ENCODE measurements at places on chromosomes 3 and 15.

DNA sequence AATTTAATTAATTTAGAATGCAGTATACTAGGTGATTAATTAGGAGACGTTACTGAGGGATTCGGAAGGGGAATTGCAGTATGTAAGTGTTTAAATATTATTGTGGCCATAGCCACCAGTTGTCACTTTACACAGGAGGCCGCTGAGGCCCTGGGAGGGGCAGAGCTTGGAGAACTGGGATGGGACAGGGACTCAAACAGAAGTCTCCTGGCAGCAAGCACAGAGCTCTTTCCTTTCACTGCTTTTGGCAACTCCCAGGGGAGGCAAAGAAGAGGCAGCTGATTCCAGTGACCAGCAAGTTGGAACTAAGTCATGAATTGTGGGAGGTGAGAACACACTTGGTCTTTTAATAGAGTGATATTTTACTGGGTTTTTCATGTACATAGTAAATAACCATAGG, 248.6 kb downstream of the RPLP1 start:
- no peak for DNase-seq

- DNase-seq = peak; percentile 94
Observed at GRCh38 chr3:149534671-149535332, 60.3 kb downstream of the TM4SF4 start.

DNA sequence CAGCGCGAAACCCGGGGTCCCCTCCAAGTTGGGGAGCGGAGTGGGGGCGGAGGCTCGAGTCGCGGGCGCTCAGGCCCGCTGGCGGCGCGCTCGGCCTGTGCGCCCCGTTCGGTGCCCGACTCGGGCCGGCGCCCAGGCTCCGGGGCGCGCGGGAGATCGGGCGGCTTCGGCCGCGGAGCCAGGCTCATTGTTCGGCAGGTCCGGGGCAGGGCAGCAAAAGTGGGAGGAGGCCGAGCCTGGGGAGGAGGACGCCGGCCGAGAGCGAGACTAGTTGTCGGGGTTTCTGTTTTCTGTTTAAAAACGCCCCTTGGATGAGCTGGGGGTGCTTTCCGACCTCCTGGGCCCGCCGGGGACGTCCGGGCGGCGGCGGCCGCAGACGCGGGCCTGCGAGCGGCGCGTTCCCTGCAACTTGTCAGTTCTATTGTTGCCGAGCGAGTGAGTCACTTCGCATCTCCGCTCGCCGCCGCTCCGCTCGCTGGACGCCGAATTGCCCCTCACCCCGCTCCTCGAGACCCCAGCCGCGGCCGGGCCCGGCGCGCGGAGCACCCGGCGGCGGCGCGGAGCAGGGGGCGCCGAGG, 676 bp downstream of the TCF12 start:
- DNase-seq = no peak

GRCh38 chr15:82040862-82041261, 5.0 kb downstream of the MEX3B start:
- DNase-seq = peak; percentile 73

DNA sequence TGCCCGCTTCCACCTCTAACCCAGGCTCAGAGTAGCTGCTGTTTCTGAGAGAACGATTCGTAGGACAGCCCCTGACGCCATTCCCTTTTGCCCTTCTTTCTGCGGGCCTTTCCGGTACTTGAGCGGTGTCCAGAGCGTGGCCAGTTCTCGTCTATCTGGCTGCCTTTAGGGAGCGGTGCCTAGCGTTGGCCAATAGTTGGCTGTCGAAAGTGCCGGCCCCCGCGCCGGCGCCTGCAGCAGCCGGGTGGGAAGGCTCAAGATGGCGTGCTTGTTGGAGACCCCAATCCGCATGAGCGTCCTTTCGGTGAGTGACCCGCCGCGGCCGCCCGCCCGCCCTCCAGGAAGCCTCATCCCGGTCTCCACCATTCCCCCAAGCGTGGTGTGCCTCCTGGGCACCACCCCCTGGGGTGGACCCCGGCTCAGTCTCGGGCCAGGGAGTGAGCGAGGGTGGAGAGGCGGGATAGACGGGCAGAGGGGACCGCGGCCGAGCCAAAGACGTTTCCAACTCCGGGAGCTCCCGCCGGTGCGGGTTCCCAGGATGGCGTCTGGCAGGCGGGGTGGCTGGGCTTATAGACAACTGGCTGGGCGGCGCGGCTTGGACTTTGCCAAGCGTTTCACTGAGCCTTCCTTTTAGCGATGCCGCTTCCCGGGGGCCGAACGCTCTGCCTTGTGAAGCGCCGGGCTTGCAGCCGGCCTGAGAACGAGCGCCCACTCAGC, at the start of gene ARMC8:
Gene ARMC8, plus strand, starts transcription at position 6 of the 717 bp plus-strand sequence. Its CDS starts 254 bp downstream, at position 260.
- DNase-seq = peak; percentile 46

DNA sequence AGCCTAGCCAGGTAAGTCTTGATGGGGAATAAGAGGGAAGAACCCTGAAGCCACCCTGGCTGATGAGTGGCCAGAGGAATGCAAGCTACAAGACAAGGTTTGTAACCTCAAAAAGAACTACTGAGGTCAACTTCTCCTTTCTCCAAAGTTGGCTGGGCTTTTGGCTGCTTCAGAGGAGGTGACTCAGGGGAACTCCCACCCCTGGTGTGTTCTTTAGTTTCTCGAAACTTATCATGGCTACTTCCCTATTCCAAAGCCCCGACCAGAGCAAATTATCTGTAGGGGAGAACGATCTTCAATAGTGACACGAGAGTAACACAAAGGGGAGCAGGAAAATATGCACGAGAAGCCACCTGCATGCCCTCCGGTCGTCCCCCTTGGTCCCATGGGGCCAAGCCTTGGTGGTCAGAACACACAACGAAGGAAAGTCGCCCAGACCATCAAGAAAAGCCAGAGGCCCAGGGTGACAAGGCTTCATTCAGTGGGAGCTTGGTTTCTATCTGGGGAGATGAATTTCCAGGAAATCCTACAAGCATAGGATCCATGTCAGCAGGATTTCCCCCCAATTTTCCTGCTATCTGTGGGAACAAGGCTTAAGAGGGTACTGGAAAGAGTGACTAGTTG, 6.5 kb upstream of the BCL2A1 start:
- DNase-seq = no peak

- DNase-seq = no peak
Observed at GRCh38 chr3:42220436-42221121, 45.4 kb downstream of the CCK start.

- peak; percentile 56 for DNase-seq
Observed at GRCh38 chr15:80556694-80557367, 138.3 kb upstream of the ABHD17C start.

DNA sequence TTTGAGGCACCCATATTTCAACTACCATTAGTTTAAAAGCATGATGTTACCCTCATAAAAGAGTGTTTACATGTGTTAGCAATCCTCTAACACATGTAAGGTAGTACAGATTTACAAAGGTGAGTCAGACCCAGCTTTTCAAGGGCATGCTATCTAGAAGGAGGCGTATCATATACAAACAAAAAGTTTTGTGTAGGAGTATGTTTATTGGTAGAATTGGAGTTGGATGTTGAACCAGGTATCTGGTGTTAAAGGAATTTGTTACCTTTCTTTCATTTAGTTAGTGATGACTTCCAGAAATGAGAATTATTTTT, 2.4 kb downstream of the HACD3 start:
- DNase-seq = no peak

DNA sequence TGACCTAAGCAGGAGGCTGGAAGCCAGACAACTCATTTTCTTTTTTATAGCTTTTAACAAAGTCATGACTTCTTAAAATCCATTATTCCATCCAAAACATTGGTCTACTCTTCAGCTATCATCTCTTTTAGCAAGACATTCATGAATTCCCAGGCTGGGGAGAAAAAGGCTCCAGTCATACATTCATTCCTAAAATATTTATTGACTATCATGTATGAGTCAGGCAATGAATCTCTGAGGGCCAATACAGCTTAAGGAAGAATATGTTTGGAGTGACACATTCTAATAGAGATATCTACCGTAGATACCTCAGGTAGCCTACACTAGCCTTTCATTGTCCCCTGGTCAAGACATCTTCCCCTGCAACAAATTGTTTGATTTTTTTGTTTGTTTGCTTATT, 196.4 kb upstream of the NANOGP8 start:
- no peak for DNase-seq

- DNase-seq = no peak
Observed at GRCh38 chr3:115861166-115861733, 237.9 kb downstream of the GAP43 start.

GRCh38 chr15:78092261-78093041, at the start of gene SH2D7:
Gene SH2D7 (plus strand): TSS chr15:78092561. CDS start chr15:78092585, 24 bp downstream.
- no peak for DNase-seq

DNA sequence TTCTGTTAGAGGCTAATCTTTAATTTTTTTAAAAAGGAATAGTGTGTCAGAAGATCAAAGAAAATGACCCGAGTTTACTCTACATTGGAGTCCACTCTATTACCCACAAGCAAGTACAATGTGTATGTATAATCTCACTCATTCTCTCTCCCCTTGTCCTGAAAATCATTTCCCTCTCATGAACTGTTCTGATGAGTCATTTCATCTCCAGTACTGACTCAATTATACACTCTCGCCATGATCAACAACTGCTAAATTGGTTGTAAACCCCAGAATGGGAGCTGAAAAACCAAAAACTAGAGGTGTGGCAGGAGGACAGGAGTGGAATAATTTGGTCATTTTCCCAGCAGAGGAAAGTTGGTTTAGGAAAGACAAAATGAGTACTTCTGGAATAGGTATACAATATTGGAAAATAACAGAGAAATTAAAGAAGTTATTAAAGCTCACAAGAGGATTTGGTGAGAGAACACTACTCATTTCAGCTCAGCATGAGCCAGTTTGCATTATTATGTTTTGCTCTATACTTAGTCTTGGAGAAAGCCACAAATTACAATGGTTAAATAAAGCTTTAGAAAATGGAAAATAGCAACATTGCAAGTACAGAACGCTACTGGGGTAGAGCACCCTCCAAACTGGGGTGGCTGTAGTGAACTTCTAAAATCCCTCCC, 144.3 kb upstream of the PFN2 start:
- DNase-seq = no peak
